ENCODE measurements at places on chromosomes 12 and 14. TPM values are rescaled to one million over a fixed set of nuclear protein-coding genes. Genes with fewer than 3 reads are reported as not detected.

SCN8A gene
- 19.6 TPM for total RNA-seq

KRT5 gene
- total RNA-seq = 9.0 TPM

GPR135 gene
- total RNA-seq = 3.8 TPM

DNA sequence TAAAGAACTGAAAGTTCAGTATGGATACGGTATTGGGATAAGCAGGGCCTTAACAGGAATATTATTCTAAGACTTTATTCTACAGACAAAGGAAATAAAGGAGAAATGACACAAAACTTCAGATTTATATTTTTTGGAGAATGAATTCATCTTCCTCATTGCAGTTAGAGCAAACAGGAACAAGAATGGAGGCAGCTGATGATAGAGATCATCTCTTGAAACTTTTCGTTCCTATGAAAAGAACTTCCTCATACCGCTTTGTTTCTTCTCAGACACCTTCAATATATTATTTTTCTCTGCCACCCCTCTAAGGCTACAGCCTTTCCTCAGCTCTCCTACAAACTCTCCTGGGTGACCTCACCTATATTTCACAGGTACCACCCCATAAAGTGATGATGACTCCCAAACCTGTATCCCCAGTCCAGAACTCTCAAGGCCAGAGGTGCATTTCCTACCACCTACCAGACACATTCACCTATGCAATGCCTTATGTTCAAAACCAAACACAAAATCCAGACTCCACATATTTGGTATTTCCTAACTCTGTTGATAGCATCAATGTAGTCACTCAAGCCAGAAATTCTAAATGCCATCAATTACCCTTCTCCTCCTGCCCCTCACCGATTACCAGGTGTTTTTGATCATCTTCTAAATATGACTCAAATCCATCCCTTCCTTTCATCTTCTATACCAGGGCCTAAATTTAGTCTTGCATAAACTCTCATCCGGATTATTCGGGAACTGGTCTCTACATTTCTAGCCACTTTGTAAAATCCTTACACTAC lies 7.4 kb downstream of the MAP4K5 start:
- no peaks in the 10 kb centered on the region for H3K36me3 ChIP-seq
- H3K4me1 ChIP-seq = peaks cover 76% of the 10 kb centered on the region
- no peak for DNase-seq
- no peaks in the 10 kb centered on the region for H3K27me3 ChIP-seq
- no peak overlapping the region for H3K4me3 ChIP-seq

DNA sequence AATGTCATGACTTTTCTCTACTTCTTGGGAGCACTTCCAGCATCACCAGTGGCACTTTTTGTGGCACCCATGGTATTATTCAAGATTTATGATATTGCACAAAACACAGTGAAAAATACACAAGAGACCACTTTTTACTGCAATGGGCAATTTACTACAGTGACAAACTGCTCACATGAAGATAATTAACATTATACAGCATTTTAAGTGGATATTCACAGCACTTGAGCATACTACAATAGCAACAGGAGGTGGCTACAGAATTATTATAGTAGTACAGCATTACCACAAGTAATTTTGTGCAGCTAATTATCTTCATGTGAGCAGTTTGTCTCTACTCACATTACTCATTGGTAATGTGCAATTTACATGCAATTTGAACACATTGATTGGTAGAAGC lies 18.3 kb downstream of the IL26 start:
- no peaks in the 10 kb centered on the region for H3K27me3 ChIP-seq
- DNase-seq = no peak
- H3K36me3 ChIP-seq = no peaks in the 10 kb centered on the region
- no peak overlapping the region for H3K27ac ChIP-seq
- H3K4me1 ChIP-seq = no peaks in the 10 kb centered on the region
- no peak overlapping the region for H3K4me3 ChIP-seq

DNA sequence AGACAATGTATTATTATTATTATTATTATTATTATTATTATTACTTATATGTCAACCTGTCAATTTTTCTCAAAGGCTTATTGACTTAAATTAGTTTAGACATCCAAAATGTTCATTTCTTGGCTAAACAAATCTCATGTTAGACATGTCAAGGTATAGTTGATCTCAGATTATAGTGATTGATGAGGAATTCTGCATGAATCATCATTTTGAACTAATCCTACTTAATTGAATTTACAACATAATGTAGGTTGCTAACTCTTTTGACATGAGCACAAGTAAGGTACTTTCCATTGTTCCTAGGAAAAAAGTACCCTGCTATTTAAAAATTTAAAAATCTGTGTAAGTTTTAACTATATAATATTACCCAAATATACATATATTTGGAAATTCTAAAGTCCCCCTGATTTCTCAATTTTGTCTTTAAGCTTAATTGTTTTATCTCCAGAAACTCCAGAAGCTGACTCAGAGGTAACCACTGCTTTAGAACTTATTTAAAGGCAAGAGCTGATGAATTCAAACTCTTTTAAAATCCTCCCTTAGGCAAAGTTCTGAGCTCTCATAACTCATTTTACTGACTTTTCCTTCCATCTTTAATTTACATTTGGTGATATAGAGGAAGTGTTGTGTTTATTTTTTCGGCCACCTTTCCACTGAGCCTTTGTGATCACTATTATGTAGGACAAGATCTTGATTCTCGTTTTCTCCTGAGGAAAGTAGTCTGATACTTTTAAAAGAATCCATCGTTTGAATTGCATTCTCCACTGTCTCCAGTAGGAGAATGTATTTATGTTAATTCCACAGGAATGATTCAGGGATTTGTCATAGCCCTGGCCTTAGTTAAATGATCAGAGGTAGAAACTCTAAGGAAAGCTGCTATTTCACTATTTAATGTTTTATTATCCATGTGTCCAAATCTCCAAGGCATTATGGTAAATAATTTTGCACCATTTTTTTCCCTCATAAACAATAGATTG lies 1304.5 kb downstream of the AACS start:
- no peak for DNase-seq
- no peaks in the 10 kb centered on the region for H3K4me1 ChIP-seq
- H3K36me3 ChIP-seq = no peaks in the 10 kb centered on the region
- H3K27ac ChIP-seq = no peak overlapping the region
- H3K4me3 ChIP-seq = no peak overlapping the region

- no peaks in the 10 kb centered on the region for H3K36me3 ChIP-seq
- H3K27me3 ChIP-seq = no peaks in the 10 kb centered on the region
- H3K4me3 ChIP-seq = no peak overlapping the region
- no peak for DNase-seq
- H3K27ac ChIP-seq = peak overlapping the region; percentile 11
- peaks cover 8% of the 10 kb centered on the region for H3K4me1 ChIP-seq
These were observed 21.4 kb downstream of the SOCS2 start for GRCh38 chr12:93593843-93594242.

DNA sequence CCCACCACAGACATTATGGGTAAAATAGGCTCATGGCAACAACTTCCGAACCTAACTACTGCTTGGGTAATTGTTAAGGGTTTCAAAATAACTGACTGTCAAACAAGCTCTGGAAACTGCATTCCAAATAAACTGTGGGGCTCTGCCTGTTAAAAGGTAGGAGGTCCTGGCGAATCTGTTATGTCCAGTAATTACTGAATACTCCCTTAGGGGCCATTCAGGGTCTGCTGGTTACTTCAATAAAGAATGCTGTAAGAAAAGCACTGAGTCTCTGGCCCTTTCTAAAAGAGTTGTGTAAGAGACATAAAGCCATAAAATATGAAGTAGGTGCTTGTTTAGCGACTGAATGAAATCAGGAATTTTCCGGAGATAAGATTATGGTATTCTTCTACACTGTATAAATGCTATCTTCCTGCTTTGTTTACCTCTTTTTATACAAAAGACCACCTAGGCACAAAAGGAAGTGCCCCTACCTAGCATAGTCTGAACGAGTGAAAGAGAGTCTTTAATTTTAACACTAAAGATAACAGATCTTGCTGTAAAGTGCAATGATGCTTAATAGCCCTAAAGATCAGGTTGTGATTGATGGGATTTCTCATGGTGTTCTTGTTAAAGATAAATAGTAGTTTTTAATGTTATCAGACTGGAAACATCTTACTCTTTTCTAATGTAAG lies 127.8 kb downstream of the FBXL14 start:
- H3K27me3 ChIP-seq = no peaks in the 10 kb centered on the region
- DNase-seq = no peak
- peaks cover 6% of the 10 kb centered on the region for H3K36me3 ChIP-seq
- no peaks in the 10 kb centered on the region for H3K4me1 ChIP-seq
